SK-N-SH treated with all-trans-retinoic acid at 6 μM for 48 hours (cell line): ENCODE measurements at places on chromosomes 16 and 17.

DNA sequence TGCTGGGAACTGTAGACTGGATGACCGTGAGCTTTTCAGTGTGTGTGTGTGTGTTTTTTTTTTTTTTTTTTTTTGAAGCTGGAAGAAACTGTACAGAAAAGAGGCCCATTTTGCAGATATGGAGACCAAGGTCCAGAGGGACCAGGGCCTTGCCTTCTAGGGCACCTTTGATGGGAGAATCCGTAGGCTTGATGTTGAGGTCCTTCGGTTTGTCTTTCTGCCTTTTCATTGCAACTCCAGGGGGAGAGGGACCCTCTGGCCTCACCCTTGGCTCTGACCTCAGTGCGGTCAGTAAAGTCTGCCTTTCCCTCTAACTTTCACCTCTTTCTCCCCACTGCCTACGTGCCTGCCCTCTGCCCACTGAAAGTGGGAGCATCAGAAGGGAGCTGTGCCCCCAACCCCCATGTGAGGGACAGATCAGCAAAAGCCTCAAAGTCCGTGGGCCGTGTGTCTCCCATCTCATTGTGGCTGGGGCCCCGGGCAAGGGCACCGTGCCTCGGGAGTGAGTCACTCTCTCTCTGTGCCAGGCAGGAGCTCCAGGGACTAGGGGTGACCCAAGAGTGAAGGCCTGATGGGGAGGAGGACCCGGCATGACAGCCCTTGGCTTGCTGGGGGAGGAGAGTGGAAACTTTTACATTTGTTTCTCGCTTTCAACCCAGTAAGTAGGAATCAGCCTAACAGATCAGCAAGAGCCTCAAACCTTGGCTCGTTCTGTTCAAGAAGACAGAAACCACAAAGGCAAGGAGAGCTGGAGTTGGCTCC is 123.6 kb downstream of the CMIP start:
- peak; percentile 91 for ATAC-seq

DNA sequence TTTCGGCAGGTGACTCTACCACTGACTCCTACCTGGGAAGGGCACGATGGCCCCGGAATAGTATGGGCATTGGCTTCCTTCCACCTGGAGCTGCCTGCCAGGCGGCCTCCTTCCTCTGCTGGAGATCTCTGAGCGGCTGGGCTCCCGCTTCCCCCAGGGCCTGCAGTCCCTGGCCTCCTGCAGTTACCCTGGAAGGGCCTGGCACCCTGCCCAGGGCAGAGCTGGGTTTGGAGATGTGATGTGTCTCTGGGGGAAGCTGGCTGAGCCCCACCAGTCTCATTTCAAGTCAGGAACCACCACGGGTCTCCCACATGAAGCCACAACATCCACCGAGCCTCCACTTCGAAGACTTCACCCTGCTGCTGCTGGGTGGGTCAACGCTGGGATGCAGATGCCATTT is 97.9 kb downstream of the IRF8 start:
- no peak for ATAC-seq

DNA sequence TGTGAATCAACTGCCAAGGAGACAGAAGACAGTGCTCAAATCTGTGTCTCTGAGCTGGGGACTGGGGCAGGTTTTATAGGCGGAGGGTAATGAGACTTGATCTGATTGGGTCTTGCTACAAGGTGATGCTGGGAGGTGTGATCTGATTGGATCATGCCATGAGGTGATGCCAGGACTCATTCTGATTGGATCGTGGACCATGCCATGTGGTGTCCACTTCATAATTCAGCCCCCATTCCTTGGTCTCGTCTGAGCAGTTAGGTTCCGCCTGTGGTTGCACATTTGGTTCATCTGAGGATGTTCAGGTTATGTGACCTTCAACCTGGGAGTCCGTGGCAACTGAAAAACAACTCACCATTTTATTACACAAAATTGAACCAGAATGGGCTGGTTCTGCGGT is 41.0 kb downstream of the OTOA start:
- ATAC-seq, result no peak

- ATAC-seq, result peak; percentile 1; the same call in 2 of the 3 replicates
Measured at GRCh38 chr17:47850373-47850691, 631 bp downstream of the SP6 start.

- ATAC-seq, result no peak
Measured at GRCh38 chr16:67443265-67443664, 12.3 kb downstream of the HSD11B2 start.

GRCh38 chr16:66509576-66509975 is 40.3 kb downstream of the TK2 start:
- ATAC-seq, result no peak

DNA sequence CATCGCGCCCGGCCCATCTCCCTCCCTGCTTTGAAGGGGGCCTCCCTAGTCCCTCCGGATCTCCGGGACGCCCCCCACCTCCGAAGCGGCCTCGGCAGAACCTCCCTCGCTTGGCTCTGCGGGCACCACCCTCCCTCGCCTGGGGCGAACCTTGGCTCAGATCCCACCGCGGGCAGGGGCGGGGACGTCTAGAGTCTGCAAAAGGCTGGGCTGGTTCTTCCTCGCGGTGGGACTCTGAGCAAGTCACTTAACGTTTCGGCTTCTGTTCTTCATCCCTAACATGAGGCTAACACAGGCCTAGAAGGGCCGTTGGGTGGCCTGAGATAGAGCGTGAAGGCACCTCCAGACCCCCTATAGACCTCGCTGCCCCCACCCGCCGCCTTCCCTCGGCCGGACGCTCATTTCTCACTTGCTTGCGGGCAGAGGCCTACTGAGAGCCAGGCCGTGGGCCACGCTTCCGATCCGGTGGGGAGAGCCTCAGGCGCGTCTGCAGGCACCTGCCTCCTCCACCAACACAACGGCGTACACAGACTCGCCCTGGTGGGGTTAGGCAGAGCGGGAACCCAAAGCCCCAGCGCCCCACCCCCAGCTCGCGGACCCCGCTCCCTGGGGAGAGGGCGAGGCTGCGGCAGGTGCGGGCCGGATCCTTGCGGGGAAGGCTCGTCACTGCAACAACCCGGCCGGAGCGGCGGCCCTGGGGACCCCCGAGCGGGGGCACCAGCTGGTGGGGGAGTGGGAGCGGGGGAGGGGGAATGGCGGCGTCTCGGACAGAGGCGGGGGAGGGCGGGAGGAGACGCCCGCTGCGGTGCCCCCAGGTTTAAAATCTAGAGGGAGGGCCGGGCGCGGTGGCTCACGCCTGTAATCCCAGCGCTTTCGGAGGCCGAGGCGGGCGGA is 5.4 kb downstream of the MYO1C start:
- ATAC-seq, result no peak

DNA sequence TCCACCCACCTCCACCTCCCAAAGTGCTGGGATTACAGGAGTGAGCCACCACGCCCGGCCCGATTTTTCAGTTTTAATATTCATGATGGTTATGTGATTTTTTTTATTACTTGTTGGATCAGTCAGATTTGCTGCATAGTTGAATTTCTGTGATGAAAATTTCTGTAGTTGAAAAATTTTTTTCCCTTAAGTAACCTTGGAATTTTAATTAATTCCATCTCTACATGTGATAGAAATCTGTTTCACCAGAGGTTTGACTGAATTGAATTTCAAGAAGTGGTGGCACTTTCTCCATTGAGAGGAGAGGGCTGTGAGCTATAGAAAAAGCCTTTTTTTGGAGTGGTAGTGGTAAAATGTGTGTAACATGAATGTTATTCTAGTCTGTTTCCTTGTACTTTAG is 24.7 kb downstream of the WIPF2 start:
- peak; percentile 51 for ATAC-seq

DNA sequence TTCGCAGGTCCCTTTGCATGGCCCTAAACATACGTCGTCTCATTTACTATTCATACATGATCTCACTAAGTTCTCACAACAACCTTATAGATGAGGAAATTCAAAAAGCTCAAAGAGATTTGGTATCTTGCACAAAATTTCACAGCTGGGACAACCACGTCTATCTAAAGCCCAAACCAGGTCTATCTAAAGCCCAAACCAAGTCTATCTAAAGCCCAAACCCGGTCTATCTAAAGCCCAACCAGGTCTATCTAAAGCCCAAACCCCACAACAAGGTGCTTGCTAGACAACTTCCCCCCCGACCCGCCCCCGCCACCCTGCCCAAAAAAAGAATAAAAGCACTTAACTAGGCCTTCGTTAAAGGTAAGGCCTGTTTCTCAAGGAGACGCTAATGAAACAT is 174.9 kb downstream of the VPS53 start:
- no peak for ATAC-seq

DNA sequence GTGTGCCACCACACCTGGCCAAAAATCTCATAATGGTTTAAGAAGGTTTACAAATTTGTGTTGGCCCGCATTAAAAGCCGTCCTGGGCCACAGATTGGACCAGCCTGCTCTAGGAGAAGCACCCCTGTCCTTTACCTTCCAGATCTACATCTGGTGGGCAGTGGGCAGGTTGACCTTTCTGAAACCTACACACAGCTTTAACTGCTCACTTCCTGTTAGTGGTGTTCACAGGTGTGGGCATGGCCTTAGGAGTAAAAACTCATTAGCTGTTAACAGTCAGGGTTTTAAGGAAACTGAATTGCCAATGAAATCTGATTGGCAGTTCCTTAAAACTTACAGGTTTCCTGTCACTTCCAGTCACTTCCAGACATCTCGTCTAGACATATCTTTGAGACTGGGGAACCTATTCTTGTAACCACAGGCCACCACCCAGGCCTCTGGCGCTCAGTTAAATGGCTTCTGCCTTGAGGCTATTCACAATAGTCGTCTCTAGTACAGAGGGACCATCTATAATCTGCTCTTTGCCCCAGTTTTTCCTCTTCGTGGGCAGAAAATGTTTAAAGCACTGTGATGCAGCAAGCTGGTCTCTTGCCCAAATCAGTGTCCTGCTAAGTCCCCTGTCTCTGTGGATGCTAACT is 29.3 kb downstream of the GNGT2 start:
- ATAC-seq, result no peak

GRCh38 chr16:23847948-23848347 is 12.2 kb downstream of the PRKCB start:
- ATAC-seq, result no peak

DNA sequence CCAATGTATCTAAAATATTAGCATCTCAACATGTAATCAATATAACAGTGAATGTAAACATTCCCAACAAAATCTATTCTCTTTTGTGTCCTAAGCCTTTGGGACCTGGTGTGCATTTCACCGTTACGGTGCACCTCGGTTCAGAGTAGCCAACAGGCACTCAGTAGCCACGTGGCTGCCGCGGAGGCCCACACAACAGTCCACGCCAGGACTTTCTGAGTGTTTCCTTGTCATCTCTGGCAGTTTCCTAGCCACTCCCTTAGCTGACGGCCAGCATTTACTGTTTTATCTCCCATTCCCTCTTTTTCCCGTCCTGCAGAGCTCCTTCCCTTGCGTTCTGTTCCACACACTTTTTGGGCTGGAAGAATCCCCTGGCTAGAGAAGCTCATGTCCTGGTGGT is 36.3 kb downstream of the VAC14 start:
- ATAC-seq, result no peak

DNA sequence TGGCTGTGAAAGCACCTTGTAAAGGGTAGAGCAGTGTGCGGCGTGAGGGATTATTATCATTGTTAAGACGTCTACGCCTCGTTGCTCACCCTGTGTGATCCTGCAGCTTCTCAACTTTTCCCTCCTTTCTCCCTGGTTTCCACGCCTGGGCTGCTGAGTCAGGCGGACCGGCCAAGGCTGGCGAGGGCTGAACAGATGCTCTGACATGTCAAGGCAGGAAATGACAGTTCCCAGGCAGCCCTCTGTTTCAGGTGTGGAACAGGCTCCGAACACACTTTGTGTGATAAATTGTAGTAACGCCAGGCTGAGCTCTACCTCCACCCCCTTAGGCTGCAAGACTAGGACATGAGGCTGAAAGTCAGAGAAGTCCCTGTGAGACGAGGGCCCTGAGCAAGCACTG is 46.0 kb upstream of the TBX2 start:
- ATAC-seq, result no peak

- ATAC-seq, result peak; percentile 26; the same call in 1 of the 3 replicates
Measured at GRCh38 chr17:67509390-67510287, 132.6 kb downstream of the PITPNC1 start.
